H4 (cell line): ENCODE measurements at places on chromosomes 7 and 10.

- DNase-seq: peak; percentile 62
Measured at GRCh38 chr10:17062009-17062408, 67.6 kb downstream of the CUBN start.

- peak; percentile 90 for DNase-seq
Measured at GRCh38 chr7:55432939-55433784, 68.0 kb downstream of the LANCL2 start.

GRCh38 chr10:127997937-127998336, 91.0 kb downstream of the PTPRE start:
- no peak for DNase-seq

DNA sequence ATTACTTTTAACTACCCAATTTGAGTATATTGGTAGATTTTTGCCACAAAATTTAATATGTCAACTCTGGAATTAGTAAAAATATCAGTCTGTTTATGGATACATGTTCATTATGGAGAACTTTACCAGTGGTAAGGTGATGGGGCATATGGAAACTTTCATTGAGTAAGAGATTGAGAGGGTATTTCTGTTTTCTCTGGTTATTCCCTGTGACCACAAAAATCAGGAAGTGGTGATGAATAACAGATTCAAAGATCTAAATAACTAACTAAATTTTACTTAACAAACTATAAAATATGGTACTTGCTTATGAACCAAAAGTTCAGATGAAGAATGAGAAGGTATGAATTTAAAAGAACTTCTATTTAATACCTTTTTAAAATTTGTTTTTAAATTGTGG, 22.1 kb upstream of the STEAP4 start:
- DNase-seq: no peak

GRCh38 chr7:28182071-28182471, 1.5 kb upstream of the JAZF1 start:
- no peak for DNase-seq
